Tracheal epithelial cell (primary cell): ENCODE measurements at places on chromosomes 2 and 18. TPM values are rescaled to one million over a fixed set of nuclear protein-coding genes. Genes with fewer than 3 reads are reported as not detected.

The GALR1 gene
- total RNA-seq, result not detected in 2 replicates

The RELCH gene
- 19.3 and 32.8 TPM in 2 replicates for total RNA-seq

The FIGN gene
- total RNA-seq, result 0.48 and 0.64 TPM in 2 replicates

The PLB1 gene
- total RNA-seq, result 0.64 and 0.72 TPM in 2 replicates

The IL1RL2 gene
- total RNA-seq, result 2.1 and 2.2 TPM in 2 replicates

The SPP2 gene
- not detected in 2 replicates for total RNA-seq

The VWC2L gene
- total RNA-seq, result not detected in 2 replicates

The CNDP1 gene
- not detected in 2 replicates for total RNA-seq

The MC2R gene
- total RNA-seq, result not detected in 2 replicates

The ABCG8 gene
- under 0.01 TPM in 1 of 2 replicates, not detected in the other for total RNA-seq

The EPHA4 gene
- total RNA-seq, result 3.6 and 5.8 TPM in 2 replicates

The SCN2A gene
- total RNA-seq, result 0.21 and 0.24 TPM in 2 replicates

The TFPI gene
- 5.3 and 19.0 TPM in 2 replicates for total RNA-seq

The RTP5 gene
- not detected in 2 replicates for total RNA-seq

The MPPE1 gene
- 27.2 and 30.5 TPM in 2 replicates for total RNA-seq

The HOXD3 gene
- total RNA-seq, result 0.72 TPM in 1 of 2 replicates, not detected in the other

The FHL2 gene
- total RNA-seq, result 50.3 and 75.9 TPM in 2 replicates

The ANKRD29 gene
- 4.8 and 14.1 TPM in 2 replicates for total RNA-seq
